Breast epithelium (tissue), 4 donors: ENCODE measurements at places on chromosomes 1 and 21. TPM values are rescaled to one million over a fixed set of nuclear protein-coding genes. Genes with fewer than 3 reads are reported as not detected.

Gene CADM3
- 15.2 TPM for total RNA-seq

Gene OR2T33
- not detected for total RNA-seq

Gene LRRC39
- 1.3 TPM for total RNA-seq

Gene PRDM15
- total RNA-seq: 9.2 TPM

Gene FCGR3A
- total RNA-seq: 12.9 TPM

Gene SYNC
- 13.6 TPM for total RNA-seq

Gene KCNK1
- total RNA-seq: 0.96 TPM

GRCh38 chr1:23875382-23875781, 7.3 kb upstream of the FUCA1 start:
- no peak for DNase-seq

- peak; percentile 54 for DNase-seq
Observed at GRCh38 chr1:232334811-232335210, 295.1 kb downstream of the SIPA1L2 start.

GRCh38 chr1:166032572-166033371, 134.0 kb downstream of the FAM78B start:
- no peak for DNase-seq

- no peak for DNase-seq
Observed at GRCh38 chr1:225400968-225401367, 26.9 kb downstream of the LBR start.

- DNase-seq: peak; percentile 50
Observed at GRCh38 chr1:54810153-54810942, 9.2 kb upstream of the TTC22 start.
